Naive thymus-derived CD8-positive, alpha-beta T cell (primary cell): ENCODE measurements at places on chromosomes 4 and X.
A peak's percentile ranks its signal among the peaks of the same experiment; 100 is the strongest.

GRCh38 chrX:26851981-26852380, 611.2 kb downstream of the PPP4R3C start:
- no peaks in the 10 kb centered on the region for H3K27me3 ChIP-seq
- DNase-seq = no peak
- H3K4me1 ChIP-seq = no peaks in the 10 kb centered on the region

DNA sequence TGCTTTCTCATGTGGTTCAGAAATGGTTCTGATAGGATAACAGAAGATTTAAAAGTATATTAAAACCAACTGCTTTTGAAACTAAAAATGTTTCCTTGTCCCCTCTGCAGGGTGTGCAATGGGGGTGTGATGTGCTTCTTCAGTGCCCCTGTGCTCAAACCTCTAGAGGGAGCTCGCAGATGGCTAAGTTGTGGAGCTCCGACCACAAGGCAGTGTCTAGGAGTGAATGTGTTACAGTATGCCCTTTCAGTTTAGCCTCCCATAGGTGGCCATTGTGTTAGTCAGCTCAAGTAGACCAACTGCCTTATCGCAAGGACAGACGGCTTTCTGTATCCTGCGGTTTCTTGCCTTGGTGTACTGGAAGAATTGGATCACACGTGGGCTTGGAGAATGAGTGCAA, 130.5 kb downstream of the TENT5D start:
- no peaks in the 10 kb centered on the region for H3K27me3 ChIP-seq
- H3K36me3 ChIP-seq = no peaks in the 10 kb centered on the region
- H3K4me3 ChIP-seq = no peak overlapping the region
- no peak for DNase-seq
- no peaks in the 10 kb centered on the region for H3K4me1 ChIP-seq

- peaks cover 15% of the 10 kb centered on the region for H3K4me1 ChIP-seq
- no peaks in the 10 kb centered on the region for H3K36me3 ChIP-seq
- H3K27ac ChIP-seq = no peak overlapping the region
- no peak for DNase-seq
- no peak overlapping the region for H3K4me3 ChIP-seq
Observed at GRCh38 chr4:3315566-3315965, 22.7 kb downstream of the RGS12 start.

GRCh38 chrX:47358387-47359065, 11.9 kb upstream of the ZNF157 start:
- peak overlapping the region; percentile 72 for H3K4me3 ChIP-seq
- no peaks in the 10 kb centered on the region for H3K36me3 ChIP-seq
- peaks cover 23% of the 10 kb centered on the region for H3K4me1 ChIP-seq
- no peaks in the 10 kb centered on the region for H3K27me3 ChIP-seq
- DNase-seq = peak; percentile 17

DNA sequence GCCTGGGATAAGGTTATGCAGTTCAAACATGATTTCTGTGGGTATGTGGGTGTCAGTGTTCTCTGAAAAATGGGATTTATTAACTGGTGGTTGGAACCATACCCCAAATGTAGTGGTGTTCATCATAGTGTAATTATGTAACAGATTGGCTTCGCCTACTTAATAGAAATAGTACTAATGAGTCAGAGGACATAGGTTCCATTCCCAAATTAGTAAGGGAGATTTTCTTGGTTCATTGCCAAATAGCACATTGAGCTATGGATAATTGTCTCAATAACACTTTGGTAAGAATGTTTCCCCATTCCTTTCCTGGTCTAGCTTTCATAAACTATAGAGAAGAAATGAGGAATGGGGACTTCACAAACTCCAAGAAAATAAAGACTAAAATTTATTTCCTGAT, 20.5 kb upstream of the CYBB start:
- no peaks in the 10 kb centered on the region for H3K36me3 ChIP-seq
- no peak overlapping the region for H3K4me3 ChIP-seq
- H3K4me1 ChIP-seq = peaks cover 18% of the 10 kb centered on the region
- no peak overlapping the region for H3K27ac ChIP-seq
- DNase-seq = no peak
- no peaks in the 10 kb centered on the region for H3K27me3 ChIP-seq

DNA sequence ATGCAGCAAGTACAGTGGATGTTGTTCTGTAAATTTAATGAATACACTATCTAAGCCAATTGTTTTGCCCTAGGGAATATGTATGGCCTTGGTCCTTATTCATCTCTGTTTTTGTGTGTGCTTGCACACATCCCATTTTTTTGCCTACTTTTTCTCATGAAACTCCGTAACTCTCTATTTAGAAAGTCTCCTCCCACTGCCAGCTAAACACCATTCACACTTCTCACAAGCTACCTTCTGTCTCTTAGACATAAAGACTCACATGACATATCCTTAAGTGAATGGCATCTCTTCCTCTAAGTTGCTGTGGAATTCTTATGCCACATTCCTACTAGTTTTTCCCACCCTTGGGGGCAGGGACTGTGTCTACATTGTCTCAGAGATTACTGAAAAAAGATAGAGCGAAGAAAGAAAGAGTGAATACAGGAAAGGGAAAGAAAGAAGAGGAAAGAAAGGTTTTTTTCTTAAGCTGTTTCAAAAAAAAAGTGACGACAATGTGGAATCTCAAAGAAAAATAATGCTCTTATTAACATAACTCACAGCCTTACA, 117.5 kb downstream of the ATG4A start:
- H3K27ac ChIP-seq = no peak overlapping the region
- H3K4me3 ChIP-seq = no peak overlapping the region
- H3K36me3 ChIP-seq = no peaks in the 10 kb centered on the region
- no peak for DNase-seq
- H3K27me3 ChIP-seq = peaks cover 1% of the 10 kb centered on the region

- no peak for DNase-seq
- H3K36me3 ChIP-seq = no peaks in the 10 kb centered on the region
Observed at GRCh38 chr4:36692586-36692985, 411.2 kb downstream of the DTHD1 start.

DNA sequence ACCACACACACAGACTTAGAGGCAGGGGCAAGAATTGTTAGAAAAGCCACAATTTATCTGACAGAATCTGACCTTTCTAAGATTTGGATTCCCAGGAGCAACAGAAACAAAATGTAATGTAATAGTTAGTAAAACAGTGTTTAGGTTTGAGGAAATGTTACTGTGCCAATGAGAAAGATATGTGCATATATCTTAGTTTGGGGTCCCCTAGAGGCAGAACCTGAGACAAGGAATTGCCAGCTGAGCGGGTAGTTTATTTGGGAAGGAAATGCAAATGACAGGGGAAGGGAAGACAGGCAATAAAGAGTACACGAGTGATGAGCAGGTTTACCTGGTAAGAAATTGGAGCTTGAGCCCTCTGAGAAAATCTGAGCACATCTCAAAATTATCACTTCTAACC, 31.3 kb upstream of the DDX53 start:
- peak overlapping the region; percentile 1 for H3K4me3 ChIP-seq
- H3K27ac ChIP-seq = no peak overlapping the region
- no peaks in the 10 kb centered on the region for H3K27me3 ChIP-seq
- H3K36me3 ChIP-seq = no peaks in the 10 kb centered on the region
- no peak for DNase-seq
- no peaks in the 10 kb centered on the region for H3K4me1 ChIP-seq

DNA sequence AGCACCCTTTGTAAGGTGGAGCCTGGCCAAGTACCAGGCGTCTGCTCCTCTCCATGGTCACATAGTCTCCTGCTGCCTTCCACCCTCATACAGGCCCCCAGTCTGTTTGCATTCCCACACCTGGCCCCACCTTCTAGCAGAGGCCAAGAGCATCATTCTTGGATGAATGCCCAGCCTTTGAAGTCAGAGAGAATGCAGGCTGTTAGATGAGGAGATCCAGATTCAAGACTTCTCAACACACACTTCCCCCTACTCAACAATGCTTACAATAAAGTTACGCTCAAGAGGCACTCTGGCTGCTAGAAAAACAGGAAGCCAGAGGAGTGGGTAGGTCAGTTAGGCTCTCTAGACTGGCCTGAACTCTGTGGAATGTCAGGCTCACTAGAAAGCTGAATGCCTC, 43.3 kb downstream of the SHROOM4 start:
- H3K4me1 ChIP-seq = no peaks in the 10 kb centered on the region
- peaks cover 4% of the 10 kb centered on the region for H3K27me3 ChIP-seq
- no peak overlapping the region for H3K27ac ChIP-seq
- H3K36me3 ChIP-seq = no peaks in the 10 kb centered on the region
- no peak overlapping the region for H3K4me3 ChIP-seq

DNA sequence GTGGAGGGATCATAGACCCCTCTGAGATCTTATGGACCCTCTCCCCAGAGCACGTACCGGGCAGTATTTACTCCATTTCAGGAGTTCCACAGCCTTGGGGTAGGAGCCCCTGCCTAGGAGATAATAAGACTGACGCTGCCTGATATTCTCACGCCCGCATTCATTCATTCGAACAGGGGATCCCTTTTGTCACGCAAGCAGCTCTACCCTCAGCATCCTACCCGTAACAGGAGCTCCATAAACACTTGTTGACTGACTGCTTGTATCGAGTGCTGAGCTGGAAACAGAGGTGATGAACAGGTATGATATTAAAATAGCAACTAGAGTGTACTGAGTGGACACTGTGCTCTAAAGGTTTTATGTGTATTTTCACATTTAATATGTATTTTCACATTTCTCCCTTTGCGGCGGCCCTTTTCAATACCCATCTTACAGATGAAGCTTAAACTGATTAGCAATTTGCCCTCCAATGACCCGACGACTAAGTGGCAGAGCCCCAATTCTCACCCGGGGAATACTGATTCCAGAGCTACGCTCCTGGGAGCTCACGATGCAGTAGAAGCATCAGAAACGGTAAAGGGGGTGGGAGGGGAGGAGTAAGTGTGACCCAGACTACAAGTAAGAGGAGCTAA, 888 bp downstream of the RAB28 start:
- peak overlapping the region; percentile 93 for H3K4me3 ChIP-seq
- peak overlapping the region; percentile 90 for H3K27ac ChIP-seq
- peaks cover 10% of the 10 kb centered on the region for H3K36me3 ChIP-seq
- peaks cover 8% of the 10 kb centered on the region for H3K27me3 ChIP-seq
- no peak for DNase-seq
- peaks cover 4% of the 10 kb centered on the region for H3K4me1 ChIP-seq

DNA sequence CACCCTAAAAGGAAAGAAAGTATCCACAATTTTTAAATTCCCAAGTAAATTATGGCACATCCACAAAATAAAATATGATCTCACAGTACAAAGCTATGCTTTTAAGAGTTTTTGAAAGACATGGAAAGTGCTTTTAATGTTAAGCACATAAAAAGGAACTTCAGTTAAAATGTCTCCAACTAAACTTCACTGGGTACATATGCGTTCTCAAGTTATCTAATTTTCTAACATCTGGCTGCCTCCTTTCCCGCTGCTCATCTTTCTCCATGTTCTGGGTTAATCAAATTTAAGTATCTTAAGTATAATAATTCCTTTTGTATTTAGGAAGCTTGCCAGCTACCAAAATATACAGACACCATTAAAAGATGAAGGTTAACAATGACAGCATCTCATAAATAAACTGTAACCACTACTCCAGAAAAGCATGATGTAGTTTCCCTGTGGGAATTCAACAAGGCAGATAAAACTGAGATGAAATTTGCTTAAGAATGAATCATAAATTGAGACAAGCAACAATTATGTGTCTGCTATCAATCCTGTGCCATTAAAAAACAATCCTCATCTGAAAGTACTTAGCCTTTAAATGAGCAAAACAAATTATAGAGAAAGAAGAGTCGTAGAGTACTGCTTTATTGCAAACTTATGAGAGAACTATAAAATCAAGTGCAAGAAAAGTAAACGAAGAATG, 25.1 kb downstream of the PRSS12 start:
- H3K27me3 ChIP-seq = peaks cover 12% of the 10 kb centered on the region
- no peak for DNase-seq
- H3K36me3 ChIP-seq = no peaks in the 10 kb centered on the region
- no peak overlapping the region for H3K27ac ChIP-seq
- no peak overlapping the region for H3K4me3 ChIP-seq

DNA sequence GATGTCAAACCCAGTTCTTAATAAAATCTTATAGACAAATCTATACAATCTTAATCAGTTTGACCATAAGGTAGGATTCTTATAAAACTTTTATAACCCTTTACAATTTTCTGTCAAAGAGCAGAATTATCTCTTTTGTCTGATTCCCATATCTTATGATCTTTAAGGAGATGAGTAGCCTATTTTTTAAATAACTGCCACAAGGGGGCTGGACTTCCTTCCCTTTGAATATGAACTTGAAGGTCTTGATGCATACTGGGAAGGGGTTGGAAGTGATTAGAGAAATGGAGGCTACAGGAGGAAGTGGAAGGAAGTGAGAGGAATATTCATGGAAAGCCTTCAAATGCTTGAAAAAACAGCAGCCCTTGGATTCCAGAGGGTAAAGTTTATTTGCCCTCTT, 111.1 kb downstream of the APOOL start:
- no peaks in the 10 kb centered on the region for H3K4me1 ChIP-seq
- H3K4me3 ChIP-seq = no peak overlapping the region
- DNase-seq = no peak
- H3K36me3 ChIP-seq = no peaks in the 10 kb centered on the region
- H3K27ac ChIP-seq = no peak overlapping the region

- H3K27ac ChIP-seq = no peak overlapping the region
- peaks cover 5% of the 10 kb centered on the region for H3K27me3 ChIP-seq
- H3K4me3 ChIP-seq = no peak overlapping the region
- H3K4me1 ChIP-seq = no peaks in the 10 kb centered on the region
- no peak for DNase-seq
- H3K36me3 ChIP-seq = no peaks in the 10 kb centered on the region
Observed at GRCh38 chr4:24244663-24245490, 339.5 kb downstream of the DHX15 start.

GRCh38 chr4:135604531-135604930, 1402.9 kb upstream of the PABPC4L start:
- DNase-seq = no peak
- H3K27ac ChIP-seq = no peak overlapping the region
- H3K4me1 ChIP-seq = no peaks in the 10 kb centered on the region
- H3K36me3 ChIP-seq = no peaks in the 10 kb centered on the region

DNA sequence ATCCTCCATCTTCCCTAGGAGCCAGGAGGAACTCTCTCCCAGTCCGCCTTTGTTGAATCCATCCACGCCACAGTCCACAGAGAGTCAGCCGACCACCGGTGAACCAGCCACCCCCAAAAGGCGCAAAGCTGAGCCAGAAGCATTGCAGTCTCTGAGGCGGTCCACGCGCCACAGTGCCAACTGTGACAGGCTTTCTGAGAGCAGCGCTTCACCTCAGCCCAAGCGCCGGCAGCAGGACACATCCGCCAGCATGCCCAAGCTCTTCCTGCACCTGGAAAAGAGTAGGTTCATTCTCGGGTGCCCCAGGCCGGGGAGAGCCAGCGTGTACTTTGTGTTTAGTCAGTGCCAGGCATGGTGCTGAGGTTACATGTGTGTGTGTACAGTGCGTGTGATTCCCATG, 7.4 kb downstream of the MSL3 start:
- peaks cover 65% of the 10 kb centered on the region for H3K4me1 ChIP-seq
- H3K27me3 ChIP-seq = no peaks in the 10 kb centered on the region
- peak overlapping the region; percentile 94 for H3K27ac ChIP-seq
- H3K36me3 ChIP-seq = peaks cover 39% of the 10 kb centered on the region
- H3K4me3 ChIP-seq = peak overlapping the region; percentile 94
- DNase-seq = no peak

DNA sequence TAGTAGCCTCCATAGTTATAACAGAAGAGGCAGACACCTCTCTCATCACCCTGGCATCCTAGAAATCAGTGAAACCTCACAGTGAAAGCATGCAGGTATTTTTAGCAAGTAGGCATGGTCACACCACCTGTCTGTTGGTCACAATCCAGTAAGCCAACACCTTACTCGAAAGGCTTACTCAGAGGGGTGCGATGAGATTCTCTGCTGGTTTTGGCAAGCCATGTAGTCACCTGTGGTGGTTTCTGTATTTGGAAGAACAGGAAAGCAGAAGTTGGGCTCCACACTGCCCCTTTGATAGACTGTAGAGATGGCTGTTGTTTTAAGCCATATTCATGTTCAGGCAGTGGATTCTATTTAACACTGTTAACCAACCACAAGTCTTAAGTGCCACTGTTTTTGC, 134.7 kb downstream of the DCLK2 start:
- no peak overlapping the region for H3K4me3 ChIP-seq
- no peaks in the 10 kb centered on the region for H3K4me1 ChIP-seq
- H3K36me3 ChIP-seq = no peaks in the 10 kb centered on the region
- no peak for DNase-seq
